T-helper 17 cell (primary cell): ENCODE measurements at places on chromosomes 1 and 21.

DNA sequence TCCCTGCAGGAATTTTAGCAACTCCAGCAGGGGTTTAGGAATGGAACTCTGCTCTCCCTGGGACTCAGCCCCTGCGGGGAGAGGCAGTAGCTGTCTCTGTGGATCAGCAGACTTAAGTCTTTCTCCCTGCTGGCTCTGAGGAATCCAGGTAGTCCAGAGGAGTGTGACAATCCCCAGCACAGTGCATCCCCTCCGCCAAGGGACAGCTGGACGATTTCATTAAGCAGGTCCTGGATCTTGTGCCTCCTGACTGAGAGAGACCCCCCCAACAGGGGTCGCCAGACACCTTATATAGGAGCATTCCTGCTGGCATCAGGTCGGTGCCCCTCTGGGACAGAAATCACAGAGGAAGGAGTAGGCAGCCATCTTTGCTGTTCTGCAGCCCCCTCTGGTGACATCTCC is 30.6 kb downstream of the AKT3 start:
- no peak for DNase-seq

- DNase-seq = no peak
Measured at GRCh38 chr1:52574594-52574993, 21.7 kb upstream of the TUT4 start.

GRCh38 chr1:170701962-170702361 is 38.0 kb downstream of the PRRX1 start:
- no peak for DNase-seq

- no peak for DNase-seq
Measured at GRCh38 chr1:214422137-214422671, 129.2 kb downstream of the PTPN14 start.

GRCh38 chr1:33465316-33465715 is 7.1 kb upstream of the ZSCAN20 start:
- no peak for DNase-seq

GRCh38 chr1:57131701-57132394 is 166.0 kb upstream of the C8B start:
- no peak for DNase-seq

- no peak for DNase-seq
Measured at GRCh38 chr1:8825985-8826481, 8.6 kb upstream of the RERE start.

- no peak for DNase-seq
Measured at GRCh38 chr1:91753878-91754277, 132.1 kb downstream of the TGFBR3 start.

GRCh38 chr21:26282058-26282457 is 111.5 kb upstream of the APP start:
- DNase-seq = no peak

GRCh38 chr1:201877877-201878401 is 10.8 kb upstream of the SHISA4 start:
- DNase-seq = no peak

GRCh38 chr1:111214884-111215283 is 12.6 kb upstream of the CHI3L2 start:
- DNase-seq = no peak

- no peak for DNase-seq
Measured at GRCh38 chr1:146035048-146035423, 13.5 kb upstream of the HJV start.

DNA sequence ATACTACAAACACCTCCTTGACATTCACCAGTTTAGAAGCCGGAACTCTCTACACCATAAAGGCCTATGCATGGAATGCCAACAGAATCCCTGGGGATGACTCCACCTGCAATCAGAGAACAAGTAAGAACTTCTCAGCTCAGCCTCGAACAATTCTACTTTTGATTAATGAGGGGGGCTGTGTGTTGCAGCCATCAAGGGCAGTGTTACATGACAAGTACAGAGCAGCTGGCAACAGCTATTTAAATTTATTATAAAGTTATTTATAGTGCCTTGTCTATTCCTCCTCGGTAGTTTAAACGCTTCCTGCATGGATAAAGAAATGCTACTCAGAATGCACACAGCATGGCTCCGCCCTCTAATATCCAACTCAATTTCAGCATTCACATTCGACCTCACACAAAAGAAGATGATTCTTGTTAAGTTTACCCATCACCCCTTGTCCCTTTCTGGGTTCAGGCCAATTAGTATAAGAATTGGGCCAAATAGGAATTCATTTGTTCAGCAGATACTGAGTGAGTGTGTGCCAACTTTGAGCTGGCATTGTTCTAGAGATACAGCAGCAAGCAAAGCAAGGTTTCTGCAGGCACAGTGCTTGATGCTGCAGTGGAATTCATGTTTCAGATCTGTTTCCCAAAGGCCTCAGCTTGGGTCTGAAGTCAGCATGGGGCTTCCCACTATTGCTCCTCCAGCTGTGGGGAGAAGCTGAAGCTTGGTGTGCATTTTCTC is 6.4 kb downstream of the FNDC7 start:
- DNase-seq = no peak

DNA sequence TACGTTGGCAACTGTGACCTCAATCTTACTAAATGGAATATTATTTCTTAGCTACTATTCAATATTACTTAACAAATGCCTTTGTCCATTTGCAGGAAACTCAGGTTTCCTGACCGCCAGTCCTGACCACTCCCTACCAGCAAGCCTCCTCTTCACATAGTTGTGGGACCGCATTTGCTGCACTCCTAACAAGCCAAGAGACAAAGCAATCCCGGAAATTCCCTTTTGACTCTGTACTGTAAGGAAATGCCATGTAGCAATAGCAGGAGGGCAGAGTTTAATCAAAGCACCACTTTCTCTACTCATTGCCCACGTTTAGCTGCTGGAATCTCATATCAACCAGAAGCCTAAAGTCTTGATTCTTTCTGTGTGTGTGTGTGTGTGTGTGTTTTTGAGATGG is 28.1 kb upstream of the ACBD6 start:
- DNase-seq = no peak

GRCh38 chr1:2914702-2915101 is 106.6 kb upstream of the ACTRT2 start:
- no peak for DNase-seq

DNA sequence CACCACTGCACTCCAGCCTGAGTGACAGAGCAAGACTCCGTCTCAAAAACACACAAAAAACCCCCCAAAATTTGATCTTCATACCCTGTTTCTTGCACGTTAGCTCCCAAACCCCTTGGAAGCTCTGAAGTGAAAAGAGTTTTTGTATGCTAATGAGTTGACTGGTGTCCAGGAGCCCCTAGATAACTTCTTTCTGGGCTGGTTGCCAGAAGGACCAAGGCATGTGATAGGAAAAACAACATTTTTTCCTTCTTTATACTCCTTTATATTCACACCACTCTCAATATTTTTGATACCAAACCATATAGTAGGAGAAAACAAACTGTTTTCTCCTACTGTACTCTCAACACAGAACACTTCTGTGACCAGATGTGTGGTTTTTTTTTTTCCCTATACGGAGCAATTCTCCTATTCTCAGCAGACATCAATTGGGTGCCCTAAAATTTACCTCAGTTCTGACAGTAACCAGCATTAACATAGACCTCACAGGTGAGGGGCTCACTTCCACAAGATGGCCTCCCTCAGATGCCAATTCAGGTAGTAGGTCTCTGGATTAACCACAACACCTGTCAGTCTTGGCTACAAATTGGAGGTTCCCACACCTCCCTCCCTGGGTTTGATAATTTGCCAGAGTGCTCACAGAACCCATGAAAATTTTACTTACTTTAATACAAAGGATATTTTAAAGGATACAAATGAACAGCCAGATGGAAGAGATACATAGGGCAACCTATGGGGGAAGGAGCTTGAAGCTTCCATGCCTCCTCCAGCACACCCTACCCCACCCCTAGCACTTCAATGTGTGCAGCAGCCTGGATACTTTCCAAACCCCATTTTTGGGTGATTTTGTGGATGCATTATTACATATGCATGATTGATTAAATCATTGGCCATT is 25.6 kb downstream of the ZYG11B start:
- DNase-seq = no peak

GRCh38 chr21:44035244-44035643 is 23.1 kb downstream of the TRAPPC10 start:
- DNase-seq = no peak

- DNase-seq = no peak
Measured at GRCh38 chr1:226763905-226764264, 24.8 kb upstream of the ITPKB start.

DNA sequence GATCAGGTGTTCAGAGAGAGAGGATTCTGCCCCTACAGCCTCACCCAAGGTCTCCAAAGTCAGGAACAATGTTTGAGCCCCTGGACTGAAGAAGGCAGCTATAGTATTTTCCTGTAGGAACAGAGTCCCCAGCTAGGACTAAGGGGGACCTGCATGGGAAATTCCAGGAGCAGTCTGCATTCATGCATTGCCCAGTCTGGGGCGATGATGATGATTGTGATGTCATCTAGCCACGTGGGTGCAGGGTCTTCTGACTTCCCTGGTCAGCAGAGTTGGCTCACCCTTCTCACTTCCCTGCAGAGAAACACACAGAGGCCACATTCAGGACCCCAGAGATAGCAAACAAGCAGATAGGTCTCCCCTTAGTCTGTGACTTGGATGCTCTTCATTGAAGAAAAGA is 56.5 kb upstream of the ARTN start:
- no peak for DNase-seq

DNA sequence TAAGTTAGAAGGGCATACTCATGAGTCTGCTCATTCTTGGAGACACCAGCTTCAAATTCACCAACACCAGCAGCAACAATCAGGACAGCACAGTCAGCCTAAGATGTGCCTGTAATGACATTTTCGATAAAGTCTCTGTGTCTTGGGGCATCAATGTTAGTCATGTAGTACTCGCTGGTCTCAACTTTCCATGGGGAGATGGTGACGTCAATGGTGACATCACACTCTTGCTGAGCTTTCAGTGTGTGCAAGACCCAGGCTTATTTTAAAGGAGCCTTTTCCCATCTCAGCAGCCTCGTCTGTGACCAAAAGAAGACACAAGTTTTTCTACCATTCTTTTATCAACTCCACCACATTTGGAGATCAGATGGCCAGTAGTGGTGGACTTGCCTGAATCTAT is 75.5 kb downstream of the SERINC2 start:
- no peak for DNase-seq

DNA sequence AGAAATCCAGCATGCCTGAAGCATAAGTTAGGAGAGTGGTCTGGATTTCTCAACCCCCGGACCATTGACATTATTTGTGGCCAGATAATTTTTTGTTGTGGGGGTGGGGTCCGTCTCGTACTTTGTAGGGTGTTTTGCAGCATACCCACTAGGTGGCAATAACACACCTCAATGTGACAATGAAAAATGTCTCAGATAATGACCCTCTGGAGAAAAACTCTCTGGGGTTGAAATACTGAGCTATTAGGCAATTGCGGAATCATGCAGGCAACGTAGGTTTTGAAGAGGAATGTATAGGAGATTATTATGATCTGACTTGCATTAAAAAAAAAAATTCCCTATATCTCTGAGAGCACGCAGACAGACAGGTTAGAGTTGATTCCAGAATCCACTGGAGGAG is 25.3 kb upstream of the RRP15 start:
- DNase-seq = no peak

- no peak for DNase-seq
Measured at GRCh38 chr1:97886199-97886598, 34.6 kb downstream of the DPYD start.

DNA sequence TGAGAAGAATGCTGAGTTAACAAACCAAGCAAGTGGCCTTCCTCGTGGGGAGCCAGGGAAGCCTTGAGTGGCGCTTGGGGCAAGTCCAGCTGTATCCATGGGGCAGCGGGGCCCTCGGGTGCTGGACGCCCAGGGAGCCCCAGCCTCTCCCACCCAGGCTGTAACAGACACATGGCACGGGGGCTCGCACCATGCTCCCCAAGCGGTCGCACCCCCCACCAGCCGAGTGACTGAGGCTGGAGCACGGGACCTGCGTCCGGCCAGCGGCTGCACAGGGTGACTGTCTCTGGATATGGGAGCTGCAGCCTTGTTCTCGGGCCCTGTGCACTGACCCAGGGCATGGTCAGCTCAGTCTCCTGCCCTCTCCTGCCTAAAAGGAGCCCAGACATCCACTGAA is 53.9 kb upstream of the ACTRT2 start:
- no peak for DNase-seq

GRCh38 chr1:43129426-43129825 is 42.7 kb downstream of the EBNA1BP2 start:
- no peak for DNase-seq

- no peak for DNase-seq
Measured at GRCh38 chr1:188022661-188023060, 1193.9 kb downstream of the PLA2G4A start.

GRCh38 chr1:234589854-234590620 is 19.9 kb downstream of the IRF2BP2 start:
- no peak for DNase-seq

- DNase-seq = no peak
Measured at GRCh38 chr1:15028102-15028501, 125.4 kb upstream of the TMEM51 start.

GRCh38 chr1:109912873-109913272 is 2.2 kb downstream of the CSF1 start:
- no peak for DNase-seq

GRCh38 chr1:193613041-193613440 is 426.6 kb upstream of the B3GALT2 start:
- no peak for DNase-seq

- DNase-seq = no peak
Measured at GRCh38 chr1:93111065-93111464, 32.0 kb downstream of the MTF2 start.

GRCh38 chr1:212482637-212483441 is 50.1 kb downstream of the NENF start:
- DNase-seq = no peak

GRCh38 chr1:99005537-99005942 is 879 bp upstream of the PLPPR5 start:
- no peak for DNase-seq

DNA sequence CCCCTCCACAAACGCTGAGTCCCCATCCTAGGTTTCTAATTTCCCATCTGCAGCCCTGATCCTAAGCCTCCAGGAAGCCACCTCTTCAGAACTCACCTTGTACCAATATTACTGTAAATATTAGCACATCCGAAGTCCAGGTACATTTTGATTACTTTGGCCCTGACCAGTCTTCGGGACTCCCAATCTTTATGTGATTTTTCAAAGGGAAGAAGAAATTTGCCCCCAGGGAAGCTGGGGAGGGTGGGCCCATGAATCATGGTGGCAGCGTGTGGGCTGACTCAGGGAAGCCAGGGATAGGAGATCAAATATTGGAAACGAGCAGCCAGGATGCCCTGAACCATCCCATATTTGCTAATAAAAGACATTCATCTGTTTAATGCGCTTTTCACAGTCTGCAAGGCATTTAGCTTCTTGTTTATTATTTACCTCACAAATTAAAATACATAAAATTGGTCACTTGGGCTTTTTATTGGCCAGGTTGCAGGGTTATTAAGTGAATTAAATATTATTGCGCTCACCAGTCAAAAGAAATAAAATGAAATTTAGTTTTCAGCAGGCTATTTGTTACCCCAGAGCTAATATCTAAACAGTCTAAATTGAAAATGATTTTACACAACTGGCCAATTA is 46.6 kb downstream of the KIAA0040 start:
- DNase-seq = no peak

DNA sequence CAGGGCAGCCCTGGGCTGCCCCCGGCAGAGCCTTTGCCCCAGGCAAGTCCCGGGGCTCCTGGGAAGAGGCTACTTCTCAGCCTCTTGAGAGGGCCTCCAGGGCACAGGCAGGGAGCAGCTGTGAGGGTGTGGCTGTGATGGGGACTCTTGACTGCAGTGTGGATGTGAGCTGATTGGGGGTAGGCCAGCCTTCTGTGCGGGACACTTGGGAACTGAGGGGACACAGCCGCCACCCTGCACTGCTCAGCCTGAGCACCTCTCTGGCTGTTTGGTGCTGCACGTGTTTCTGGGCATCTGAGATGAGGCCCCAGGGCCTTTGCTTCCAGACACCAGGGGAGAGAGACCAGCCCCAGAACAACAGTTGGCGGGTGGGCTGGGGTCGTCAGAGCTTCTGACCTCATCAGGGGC is 62.1 kb downstream of the SKI start:
- no peak for DNase-seq
